ENCODE measurements at places on chromosomes 7 and 10. TPM values are rescaled to one million over a fixed set of nuclear protein-coding genes. Genes with fewer than 3 reads are reported as not detected.

Gene FKBP6
- polyA plus RNA-seq = not detected

Gene CDNF
- polyA plus RNA-seq = 3.4 TPM

Gene VAX1
- not detected for polyA plus RNA-seq

DNA sequence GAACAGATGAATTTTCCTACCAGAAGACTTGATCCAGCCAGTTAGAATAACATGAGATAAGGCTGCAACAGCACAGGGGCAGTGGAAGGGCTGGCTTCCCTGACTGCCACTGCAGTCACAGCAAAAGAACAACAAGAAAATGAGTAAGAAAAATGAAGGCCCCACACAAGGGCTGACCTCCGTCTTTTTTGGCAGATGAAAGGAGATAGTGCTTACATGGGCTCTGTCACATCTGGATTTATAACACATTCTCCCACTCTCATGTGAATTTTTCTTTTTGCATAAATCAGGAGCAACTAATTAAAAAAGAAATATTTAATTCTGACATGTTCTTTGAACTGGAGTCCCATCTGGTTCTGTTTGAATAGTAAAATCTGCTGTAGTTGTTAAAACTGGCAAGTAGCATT is 99.6 kb downstream of the NRP1 start:
- no peak for DNase-seq

GRCh38 chr10:110972231-110973134 is 53.1 kb downstream of the SHOC2 start:
- DNase-seq = no peak

GRCh38 chr10:91317541-91317940 is 92.6 kb upstream of the HECTD2 start:
- no peak for DNase-seq

GRCh38 chr7:81534996-81535395 is 234.9 kb downstream of the HGF start:
- DNase-seq = peak; percentile 27
